Esophagus muscularis mucosa (tissue), 4 donors: ENCODE measurements at places on chromosomes 12 and 14. TPM values are rescaled to one million over a fixed set of nuclear protein-coding genes. Genes with fewer than 3 reads are reported as not detected.

OVCH1 gene
- total RNA-seq, result not detected

CCDC88C gene
- 6.3 TPM for total RNA-seq

- no peak for DNase-seq
These were observed 21.8 kb downstream of the PDE6H start for GRCh38 chr12:14994610-14995009.

- no peak for DNase-seq
These were observed 9.6 kb upstream of the PHC1 start for GRCh38 chr12:8904665-8905064.

DNA sequence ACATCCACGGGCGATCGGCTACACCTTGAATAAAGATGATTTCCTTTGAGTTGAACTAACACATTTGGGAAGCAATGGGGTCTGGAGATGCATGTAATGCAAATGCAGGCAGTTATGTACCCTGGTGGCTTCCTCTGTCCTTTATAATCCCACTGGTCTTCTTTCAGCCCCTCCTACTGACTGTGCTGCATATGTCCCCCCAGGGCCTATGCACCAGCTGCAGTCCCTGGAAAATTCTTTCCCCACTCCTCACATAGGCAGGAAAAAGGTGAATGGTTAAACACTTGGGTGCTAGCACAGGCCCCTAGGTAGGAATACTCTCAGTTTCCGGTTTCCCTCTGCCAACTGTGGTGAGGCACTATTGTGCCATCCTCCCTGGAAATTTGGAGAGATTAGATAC is 294.8 kb upstream of the SOX5 start:
- DNase-seq, result no peak

RNASE13 gene
- total RNA-seq, result not detected

SOAT2 gene
- total RNA-seq, result not detected

- DNase-seq, result no peak
These were observed 42.1 kb downstream of the SEC23A start for GRCh38 chr14:39060818-39061437.

- DNase-seq, result no peak
These were observed 54.8 kb upstream of the PTHLH start for GRCh38 chr12:28027328-28027727.

GLS2 gene
- not detected for total RNA-seq

GLIPR1L1 gene
- not detected for total RNA-seq

MAX gene
- 69.3 TPM for total RNA-seq

DNA sequence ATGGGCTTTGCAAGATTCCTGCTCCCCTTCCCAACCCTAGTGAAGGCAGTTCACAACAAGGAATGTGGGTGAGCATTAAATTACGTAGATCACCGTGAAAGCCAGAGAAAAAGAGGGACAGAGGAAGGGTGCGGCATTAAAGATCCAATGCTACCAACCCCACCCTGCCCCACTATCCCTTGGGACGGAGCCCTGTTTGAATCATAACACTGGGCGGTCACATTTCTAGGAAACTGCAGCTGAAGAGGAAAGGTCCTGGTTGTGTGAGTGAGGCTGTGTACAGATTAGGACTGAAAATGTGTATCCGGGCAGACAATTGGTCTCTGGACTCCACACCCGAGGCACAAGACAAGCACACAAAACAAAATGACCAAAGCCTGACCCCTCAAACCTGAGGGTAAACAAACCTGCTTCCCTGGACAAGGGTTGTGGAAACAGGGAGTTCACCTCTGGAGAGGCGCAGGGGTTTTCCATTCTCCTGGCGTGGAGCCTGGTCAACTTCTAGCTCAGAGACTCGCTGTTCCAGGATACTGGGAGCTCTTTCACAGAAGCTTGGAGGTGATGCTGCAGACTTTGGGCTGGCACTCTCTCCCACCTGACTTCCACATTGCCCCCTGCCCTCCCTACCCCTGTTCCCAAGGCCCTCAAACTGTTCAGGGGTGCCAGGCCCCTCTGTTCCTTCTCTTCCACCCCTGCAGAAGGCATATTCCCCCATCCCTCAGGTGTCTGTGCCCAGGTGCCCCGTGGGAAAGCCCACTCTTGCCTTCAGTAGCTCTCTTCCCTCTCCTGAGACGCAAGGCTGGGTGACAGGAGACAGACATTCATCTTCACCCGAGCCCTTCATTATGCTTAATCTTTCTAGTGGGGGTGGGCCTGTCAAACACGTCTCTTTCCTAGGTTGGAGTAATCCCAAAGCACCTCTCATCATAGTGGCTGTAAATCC is 16.5 kb downstream of the NINJ2 start:
- no peak for DNase-seq
